Vagina (tissue), 2 donors: ENCODE measurements at places on chromosomes 13 and 19.

- peak; percentile 5 for DNase-seq
These were observed 1194.5 kb downstream of the UQCRFS1 start for GRCh38 chr19:28018499-28018898.

GRCh38 chr13:22114630-22115311 is 443.9 kb downstream of the FGF9 start:
- no peak for DNase-seq

- no peak for DNase-seq
These were observed 1.0 kb upstream of the MEF2B start for GRCh38 chr19:19170873-19171672.

- no peak for DNase-seq
These were observed 168.3 kb upstream of the SLITRK1 start for GRCh38 chr13:84050536-84050935.

- DNase-seq = no peak
These were observed 36.7 kb upstream of the PCDH8 start for GRCh38 chr13:52885141-52885540.

DNA sequence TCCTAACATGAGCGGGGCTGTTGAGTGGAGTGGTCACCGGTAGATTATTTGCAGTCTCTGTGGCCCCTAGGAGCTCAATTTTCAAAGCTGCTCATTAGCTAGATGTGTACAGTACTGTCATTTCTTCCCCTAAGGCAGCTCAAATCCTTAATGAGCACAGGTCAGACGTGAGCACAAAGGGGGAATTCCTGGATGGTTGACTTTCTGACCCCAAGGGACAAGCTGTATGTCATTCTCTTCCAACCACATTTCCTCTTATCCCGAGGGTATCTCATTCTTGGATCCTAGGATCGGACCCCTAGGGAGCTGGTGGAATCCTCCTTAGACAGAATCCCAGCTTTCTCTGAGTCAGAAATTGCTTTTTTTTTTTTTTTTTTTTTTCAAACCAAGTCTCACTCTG is 5.7 kb upstream of the OR7G3 start:
- no peak for DNase-seq

GRCh38 chr13:102028868-102029267 is 373.0 kb downstream of the FGF14 start:
- no peak for DNase-seq

DNA sequence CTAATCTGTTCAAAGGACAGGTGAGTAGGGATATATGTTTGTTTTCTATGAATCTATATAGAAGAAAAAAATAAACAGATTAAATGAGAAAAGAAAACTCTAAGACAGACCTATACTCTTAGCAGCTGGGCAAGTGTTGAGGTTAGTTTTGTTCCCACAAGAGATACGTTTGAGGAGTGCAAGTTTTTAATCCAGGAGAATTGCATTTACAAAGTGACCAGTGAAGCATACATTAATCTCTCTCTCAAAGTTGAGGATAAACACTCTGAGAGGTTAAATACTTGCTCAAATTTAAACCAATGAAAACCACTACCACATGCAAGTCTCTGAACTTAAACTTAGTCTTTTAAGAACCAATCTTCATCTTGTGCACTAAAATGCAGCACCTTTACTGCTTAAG is 930.5 kb upstream of the MIR17HG start:
- DNase-seq = no peak

DNA sequence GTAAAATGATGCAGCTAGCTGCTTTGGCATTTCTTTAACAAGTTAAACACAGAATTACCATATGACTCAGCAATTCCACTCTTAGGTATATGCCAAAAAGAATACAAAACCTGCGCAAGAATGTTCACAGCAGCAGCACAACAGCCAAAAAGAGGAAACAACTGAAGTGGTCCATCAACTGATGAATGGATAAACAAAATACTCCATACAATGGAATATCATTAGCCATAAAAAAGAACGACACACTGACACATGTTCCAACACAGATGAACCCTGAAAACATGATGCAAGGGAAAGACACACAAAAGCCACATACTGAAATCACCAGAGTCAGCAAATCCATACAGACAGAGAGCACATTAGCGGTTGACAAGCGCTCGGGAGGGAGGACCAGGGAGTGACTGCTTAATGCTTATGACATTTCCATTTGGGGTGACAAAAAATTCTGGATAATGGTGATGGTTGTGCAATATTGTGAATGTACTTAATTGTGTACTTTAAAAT is 3.0 kb downstream of the PCID2 start:
- DNase-seq = peak; percentile 5

DNA sequence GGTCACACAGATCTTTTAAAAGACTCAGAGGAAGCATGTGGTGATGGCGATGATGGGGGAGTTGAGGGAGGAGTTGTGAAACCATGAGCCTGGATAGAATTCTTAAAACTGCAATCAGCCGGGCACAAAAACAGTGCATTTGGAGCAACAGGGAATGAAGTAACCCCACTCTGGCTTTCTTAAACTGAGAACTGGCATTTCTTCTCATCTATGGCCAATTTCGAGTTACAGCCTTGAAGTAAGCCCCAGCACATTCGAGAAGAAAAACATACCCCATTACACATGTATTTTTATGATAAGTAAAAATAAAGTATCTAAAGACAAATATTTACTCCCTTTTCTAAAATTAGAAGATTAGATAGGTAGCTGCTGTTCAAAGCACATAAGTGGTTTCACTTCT is 70.1 kb downstream of the DCLK1 start:
- no peak for DNase-seq

DNA sequence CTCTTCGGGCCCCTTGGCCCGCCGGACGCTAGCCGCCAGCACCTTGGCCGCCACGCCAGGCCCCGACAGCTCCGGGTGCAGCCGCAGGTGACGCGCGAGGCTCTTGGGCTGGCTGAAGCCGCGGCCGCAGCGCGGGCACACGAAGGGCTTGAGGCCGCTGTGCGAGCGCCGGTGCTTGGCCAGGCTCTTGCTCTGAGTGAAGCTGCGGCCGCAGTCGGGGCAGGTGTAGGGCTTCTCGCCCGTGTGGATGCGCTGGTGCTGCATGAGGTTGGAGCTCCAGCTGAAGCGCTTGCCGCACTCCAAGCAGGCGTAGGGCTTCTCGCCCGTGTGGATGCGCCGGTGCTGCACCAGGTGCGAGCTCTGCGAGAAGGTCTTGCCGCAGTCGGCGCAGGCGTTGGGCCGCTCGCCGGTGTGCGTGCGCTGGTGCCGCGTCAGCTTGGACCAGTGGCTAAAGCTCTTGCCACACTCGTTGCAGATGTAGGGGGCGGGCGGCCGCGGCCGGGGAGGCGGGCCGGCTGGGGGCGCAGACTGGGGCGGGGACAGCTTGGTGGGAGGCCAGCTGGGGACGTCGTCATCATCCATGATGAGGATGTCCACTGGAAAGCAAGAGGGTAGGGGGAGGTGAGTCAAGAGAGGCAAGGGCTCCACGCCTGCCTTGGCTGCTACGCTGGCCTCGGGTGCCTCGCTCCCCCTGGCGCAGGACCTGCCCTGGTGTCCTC is 32.4 kb downstream of the ZNF787 start:
- no peak for DNase-seq

DNA sequence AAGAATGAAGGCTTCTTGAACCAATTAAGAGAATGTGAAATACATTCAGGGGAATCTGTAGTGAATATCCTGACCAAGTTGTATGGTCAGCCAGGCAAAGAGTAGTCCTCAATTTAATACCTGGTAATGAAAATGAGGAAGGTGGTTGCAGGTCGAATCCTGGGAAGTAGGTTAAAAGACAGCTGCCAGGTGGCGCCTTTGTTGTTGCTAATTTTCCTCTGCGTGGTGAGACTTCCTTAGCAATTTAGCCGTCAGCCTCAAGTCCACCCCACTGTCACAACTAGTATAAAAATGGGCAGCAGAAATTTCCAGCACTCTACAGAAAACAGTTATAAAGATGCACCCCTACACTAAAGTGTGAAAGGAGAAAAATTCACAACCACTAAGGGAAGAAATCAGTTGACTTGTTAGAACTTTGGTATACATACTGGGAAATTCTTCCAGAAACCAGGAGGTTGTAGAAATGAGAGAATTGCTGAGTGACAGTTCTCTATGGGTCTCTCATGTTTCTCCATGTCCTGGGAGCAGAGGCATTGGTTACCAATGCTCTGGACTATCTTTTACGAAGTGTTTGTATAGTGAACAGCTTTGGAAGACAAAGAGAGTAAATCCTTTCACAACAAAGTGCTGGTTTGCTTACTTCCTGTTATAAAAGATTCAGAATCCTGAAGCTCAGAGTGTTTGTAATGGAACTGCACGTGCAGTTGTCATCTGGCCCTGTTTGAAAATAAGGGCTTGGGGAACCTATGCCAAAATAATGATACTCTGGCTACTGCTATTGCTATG is 235.9 kb downstream of the NHLRC3 start:
- no peak for DNase-seq

DNA sequence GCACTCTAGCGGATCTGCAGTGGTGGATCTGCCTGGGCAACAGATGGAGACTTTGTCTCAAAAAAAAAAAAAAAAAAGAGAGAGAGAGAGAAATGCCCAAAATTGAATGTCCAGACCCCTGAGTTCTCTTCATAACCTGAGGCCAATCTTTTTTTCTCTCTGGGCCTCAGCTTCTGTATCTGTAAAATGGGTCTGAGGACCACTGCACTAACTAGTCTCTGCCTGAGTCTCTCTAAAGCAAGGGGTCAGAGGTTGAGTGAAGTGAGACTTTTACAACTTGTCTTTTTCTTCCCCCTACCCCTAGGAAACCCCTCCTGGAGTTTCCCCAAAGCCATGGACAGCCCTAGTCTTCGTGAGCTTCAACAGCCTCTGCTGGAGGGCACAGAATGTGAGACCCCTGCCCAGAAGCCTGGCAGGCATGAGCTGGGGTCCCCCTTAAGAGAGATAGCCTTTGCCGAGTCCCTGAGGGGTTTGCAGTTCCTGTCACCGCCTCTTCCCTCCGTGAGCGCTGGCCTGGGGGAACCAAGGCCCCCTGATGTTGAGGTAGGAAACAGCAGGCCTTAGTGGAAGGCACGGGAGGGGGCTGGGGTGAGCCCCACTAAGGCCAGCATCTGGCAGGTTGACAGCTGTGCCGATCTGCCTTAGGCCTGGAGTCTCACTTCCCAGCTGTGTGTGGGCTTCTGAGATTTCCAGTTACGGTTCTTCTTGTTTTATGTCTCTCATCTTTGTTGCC is 1.8 kb downstream of the TMEM91 start:
- no peak for DNase-seq

GRCh38 chr19:2475018-2475701 is 767 bp upstream of the GADD45B start:
- DNase-seq = no peak

- no peak for DNase-seq
These were observed 385.8 kb downstream of the KCNRG start for GRCh38 chr13:50401049-50401505.

- no peak for DNase-seq
These were observed 35.5 kb upstream of the LPAR6 start for GRCh38 chr13:48448285-48448958.

DNA sequence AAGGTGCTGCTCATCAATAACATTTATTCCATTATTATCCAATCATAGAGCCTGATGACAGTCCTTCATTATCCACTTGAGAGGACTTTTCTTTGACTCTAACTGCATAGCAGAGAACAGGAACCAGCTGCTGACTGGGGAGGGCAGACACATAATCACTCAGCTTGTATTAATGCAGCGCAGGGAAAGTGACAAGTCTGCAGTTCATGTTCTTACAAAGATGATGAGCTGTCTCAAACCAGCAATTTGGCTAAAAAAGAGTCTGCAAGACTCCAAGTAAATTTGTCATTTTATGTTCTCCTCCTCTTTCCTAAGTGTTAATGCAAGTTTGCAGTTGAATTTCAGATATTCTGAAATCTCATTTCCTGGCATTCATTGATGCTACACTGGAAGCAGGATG is 40.0 kb upstream of the CBY2 start:
- DNase-seq = no peak

DNA sequence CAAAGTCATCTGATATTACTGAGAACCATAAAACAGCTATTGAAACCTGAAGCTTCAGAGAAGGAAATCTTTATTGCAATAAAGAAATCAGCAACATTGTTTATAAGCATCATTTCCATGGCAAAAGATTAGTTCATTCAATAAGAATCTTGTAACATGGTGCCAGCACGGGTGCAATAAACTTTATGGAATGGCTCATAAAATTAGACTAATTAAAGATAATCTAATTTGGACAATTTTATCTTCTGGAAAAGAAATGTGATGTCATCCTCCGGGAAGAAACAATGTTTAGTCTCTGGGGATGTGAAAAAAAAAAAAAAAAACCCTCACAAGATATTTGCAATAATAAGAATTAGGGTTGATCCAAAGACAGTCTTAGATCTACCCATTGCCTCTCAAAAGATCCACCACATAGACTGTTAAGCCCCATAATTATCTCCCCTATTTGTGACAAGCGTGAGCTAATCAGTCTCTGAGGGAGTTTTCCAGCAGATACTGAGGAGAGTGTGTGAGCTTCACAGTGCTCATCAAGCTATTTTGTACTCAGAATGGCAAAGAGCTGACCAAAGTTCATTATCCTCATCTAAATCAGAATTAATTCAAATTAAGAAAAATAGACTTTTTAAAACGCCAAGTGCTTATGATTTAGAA is 297.0 kb upstream of the EDNRB start:
- DNase-seq = no peak

DNA sequence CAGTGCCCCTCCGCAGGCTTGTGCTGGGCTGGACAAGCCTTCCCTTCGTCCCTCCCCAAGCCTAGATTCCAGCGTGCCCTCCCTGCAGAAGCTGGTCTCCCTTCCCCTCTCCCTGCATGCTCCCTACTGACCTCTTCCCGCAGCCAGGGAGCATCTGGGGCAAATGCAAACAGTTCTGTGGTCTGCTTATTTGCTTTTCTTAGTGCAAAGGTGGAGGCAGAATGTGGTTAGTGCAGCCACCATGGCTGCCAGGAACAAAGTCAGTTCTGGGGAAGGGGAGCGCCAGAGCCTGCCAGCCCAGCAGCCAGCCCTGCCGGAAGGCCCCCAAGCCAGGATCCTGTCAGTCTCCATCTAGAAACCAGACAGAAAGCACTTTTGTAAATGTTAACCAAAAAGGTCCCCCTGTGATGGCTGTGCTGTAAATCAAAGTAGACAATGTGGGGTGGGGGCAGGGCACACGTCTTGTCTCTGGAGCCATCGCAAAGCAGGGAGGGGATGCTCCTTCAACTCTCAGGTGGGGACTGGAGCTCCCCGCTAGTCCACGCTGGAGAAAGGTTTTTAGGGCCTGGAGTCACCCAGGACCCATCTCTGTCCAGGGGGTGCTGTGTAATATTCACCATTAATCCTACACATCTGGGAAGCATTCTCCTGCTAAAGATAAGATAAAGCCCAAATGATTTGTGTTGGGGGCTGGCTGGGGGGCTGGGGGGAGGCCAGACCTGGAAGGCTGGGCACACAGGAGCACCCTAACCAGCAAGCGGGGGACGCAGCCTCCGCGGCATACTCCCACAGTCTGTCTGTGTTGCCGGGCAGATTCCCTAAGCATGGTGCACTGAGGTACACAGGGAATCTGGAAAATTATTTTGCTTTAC is 30.9 kb downstream of the SERP2 start:
- DNase-seq = no peak

- DNase-seq = no peak
These were observed 192.9 kb downstream of the KLF5 start for GRCh38 chr13:73251626-73252265.
